Kidney epithelial cell (primary cell): ENCODE measurements at places on chromosomes 3 and 15. TPM values are rescaled to one million over a fixed set of nuclear protein-coding genes. Genes with fewer than 3 reads are reported as not detected.

DNA sequence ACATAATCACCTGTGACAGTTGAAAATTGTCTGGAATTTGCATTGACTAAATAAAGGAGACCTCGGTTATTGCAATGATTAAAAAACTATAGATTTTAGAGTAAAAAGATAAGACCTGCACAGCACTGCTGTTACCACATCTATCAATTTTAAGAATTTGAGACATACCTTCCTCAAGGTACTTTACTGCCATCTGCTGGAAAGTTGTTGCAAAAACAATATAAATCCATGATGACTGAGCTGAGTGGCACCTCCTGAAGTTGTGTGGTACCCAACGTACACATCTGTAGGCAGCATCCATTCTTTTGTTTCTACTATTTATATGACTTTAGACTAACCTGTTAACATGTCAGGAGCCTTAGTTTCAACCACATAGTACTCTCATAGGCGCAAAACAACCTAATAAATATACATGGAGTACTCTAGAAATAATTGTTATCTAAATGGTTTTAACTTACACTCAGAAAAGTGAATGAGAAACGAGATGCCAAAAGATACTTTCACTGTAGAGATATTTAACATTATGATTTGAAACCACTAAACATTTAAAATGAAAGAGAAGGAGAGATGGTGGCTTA lies 106.7 kb downstream of the GHSR start:
- no peak for DNase-seq

GRCh38 chr15:66704803-66705153 lies 2.7 kb downstream of the SMAD6 start:
- DNase-seq: no peak

GRCh38 chr3:104992676-104993075 lies 374.0 kb upstream of the ALCAM start:
- no peak for DNase-seq

SH2D7 gene
- total RNA-seq: not detected in 2 replicates
